Astrocyte of the spinal cord (primary cell): ENCODE measurements at places on chromosomes 7 and 10.

DNA sequence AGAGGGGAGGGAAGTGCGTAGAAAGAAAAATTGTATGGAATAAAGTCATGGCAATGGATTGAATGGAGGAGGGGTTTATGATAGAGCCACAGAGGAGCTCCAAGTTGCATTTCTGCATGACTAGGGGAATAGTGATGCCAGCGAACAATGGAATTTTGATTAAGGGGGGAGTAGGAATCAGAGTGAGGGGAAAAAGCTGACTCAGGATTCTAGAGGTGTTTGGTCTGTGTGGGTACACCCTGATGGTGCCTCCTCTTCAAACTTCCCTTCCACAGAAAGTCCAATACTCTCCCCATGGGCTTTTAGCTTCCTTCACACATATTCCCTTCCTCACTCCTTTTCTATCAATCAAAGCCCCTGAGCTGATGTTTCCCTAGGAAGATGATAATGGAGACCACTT lies 1.8 kb upstream of the KEL start:
- DNase-seq: no peak

DNA sequence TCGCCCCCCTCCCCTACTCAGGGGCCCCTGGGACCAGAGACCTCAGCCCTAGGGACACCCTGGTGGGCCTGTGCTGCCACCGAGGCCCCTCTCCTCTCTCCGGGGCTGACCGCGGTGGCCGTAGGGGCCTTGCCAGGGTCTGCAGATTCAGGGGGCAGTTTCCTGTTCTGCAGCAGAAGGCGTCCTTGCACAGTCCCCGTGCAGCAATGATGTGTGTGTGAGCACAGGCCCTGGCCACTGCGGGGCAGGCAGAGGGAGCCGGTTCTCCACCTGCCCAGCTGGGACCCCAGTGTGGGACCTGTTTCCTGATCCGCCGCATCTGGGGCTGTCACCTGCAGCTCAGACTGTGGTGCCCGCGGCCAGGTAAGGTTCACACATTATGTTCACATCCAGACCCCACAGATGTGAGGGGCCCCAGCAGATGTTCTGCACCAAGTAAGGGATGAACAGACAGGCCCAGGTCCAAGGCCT lies 60.7 kb upstream of the DNAJB6 start:
- no peak for DNase-seq

DNA sequence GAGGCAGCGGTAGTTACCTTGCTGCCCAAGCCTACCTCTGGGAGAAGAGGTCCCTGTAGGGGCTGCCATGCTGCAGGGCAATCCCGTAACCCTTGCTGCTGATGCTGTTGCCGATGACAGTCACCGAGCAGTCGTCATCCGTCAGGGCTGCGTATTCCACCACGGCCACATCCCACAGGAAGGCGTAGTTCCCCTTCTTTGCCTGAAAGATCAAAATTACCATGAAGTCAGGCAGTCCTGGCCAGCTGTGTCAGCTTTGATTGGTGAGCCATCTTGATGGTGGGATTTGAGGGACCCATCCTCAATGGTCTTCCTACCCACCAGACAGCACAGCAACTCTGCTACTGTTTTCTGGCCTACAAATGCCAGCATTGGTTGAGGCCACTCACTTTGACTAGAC lies 746.8 kb downstream of the GRID1 start:
- DNase-seq: no peak

- no peak for DNase-seq
Measured at GRCh38 chr10:18290651-18291313, 150.6 kb downstream of the CACNB2 start.

GRCh38 chr10:101617824-101618568 lies 29.9 kb downstream of the DPCD start:
- no peak for DNase-seq

- no peak for DNase-seq
Measured at GRCh38 chr10:118835682-118836326, 81.0 kb upstream of the CACUL1 start.

GRCh38 chr10:72483471-72483870 lies 128.8 kb upstream of the DNAJB12 start:
- no peak for DNase-seq

GRCh38 chr7:40753455-40753854 lies 618.6 kb downstream of the SUGCT start:
- no peak for DNase-seq

GRCh38 chr10:48414778-48415177 lies 108.3 kb downstream of the MAPK8 start:
- peak; percentile 35 for DNase-seq

GRCh38 chr10:92111336-92111939 lies 179.4 kb downstream of the CPEB3 start:
- no peak for DNase-seq
